ENCODE measurements at places on chromosomes 2 and 18.

DNA sequence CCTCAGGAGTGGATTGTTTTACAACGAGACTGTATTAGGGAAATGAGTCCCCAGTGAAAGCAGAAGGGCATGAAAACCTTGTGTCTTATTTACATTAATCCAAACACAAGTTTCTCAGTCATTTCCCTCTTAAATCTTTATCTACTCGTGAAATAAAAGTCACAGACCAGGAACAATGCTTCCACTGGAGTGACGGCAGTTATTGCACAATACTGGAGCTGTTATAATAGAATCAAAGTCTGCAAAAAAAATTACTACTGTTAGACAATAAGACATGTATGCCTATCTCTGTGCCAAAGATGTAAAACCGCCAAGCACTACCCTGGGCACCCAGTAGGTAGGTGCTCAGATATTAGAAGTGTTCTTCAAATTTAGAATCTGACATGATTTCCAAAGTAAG, 375.5 kb downstream of the ZNF521 start:
- no peak for DNase-seq

GRCh38 chr2:50769406-50770181, 262.3 kb downstream of the NRXN1 start:
- DNase-seq, result no peak

DNA sequence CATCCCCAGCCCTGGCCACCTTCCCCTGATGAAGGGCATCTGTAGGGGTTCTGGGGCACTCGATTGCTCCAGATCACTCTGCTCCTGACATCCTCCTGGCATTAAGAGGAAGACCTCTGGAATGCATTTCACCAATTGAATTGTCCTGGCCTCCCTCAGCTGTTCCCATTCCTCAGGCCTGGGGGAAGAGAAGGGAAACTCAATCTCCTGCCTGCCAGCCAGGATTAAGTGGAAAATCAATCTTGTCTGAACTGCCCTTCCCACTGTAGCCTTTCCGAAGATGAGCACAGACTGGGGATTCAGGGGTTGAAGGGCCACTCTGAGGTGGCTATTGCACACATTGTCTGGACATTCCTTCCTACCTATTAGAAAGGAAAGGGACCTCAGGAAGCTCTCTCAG, 99.8 kb downstream of the ALK start:
- no peak for DNase-seq

DNA sequence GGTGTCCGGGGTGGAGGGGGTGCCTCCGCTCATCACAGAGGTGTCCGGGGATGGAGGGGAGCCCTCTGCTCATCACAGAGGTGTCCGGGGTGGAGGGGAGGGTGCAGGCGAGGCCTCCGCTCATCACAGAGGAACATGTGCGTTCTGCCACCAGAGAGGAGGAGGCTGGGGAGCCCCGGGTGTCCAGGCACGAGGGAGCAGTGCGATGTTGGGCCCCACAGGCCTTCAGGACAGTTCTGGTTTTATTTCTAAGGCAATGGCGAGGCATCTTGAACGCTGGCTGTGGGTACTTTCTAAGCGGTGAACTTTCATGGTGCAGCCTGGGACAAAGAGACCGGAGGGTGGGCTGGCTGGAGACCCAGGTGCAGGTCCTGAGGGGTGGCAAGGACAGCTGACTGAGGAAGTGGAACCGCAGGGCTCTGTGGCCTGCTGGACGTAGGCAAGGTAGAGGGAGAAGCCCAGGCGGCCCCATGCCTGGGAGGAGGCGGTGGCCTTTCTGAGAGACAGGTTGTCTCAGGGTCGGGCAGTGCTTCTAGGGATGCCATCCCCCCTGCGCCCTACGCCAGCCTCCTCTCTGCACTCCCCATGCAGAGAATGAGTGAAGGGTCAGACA, 196.6 kb upstream of the SALL3 start:
- no peak for DNase-seq

DNA sequence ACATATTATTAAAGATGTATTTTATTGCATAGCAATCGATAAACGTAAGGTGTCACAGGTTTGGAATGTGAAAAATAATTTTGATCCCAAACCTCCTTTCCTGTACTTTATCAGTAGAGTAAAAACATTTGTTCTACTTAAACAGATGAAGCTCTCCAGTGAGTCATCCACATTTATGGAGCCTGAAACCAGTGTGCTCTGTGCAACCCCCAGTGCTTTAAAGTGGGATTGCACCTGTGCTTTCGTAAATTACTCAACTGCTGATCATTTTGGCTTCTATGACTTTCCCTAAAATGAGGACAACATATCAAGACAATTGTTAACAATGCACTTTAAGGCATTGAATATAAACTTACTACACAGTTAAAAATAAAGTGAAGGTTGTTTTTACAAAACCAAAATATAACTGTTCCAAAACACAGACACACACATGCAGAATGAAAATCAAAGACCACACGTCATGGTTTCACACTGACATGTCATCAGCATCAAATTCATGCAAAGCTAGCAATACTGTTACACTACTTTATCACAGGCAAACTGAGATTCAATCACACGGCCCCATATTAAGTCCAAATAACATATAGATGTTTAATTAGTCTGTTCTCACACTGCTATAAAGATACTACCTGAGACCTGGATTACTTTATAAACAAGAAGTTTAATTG, 9.7 kb downstream of the TMEM18 start:
- no peak for DNase-seq

DNA sequence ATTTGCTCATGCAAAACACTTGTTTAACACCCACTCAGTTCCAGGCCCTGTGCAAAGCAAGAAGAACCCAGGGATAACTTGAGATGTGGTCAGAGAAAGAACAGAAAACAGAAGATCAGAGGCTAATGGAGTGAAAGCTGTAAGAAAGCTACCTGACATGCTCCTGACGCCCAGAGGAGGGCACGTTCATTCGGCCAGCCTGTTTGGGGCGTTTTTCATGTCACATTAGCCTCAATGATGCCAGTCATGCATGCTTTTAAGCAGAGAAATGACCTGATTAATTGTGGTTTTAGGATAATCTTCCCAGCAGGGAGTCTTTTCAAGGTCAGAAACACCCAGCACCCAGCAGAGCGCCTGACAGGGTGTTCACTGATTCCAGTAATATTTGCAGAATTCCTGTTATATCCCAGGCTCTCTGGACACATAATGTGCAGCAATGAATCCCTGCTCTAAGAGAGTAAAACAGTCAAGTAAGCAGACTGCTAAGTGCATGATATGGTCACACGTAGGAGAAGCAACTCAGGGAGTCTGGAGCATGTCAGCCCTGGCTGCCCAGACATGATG, 320.0 kb downstream of the LRATD1 start:
- DNase-seq, result no peak

DNA sequence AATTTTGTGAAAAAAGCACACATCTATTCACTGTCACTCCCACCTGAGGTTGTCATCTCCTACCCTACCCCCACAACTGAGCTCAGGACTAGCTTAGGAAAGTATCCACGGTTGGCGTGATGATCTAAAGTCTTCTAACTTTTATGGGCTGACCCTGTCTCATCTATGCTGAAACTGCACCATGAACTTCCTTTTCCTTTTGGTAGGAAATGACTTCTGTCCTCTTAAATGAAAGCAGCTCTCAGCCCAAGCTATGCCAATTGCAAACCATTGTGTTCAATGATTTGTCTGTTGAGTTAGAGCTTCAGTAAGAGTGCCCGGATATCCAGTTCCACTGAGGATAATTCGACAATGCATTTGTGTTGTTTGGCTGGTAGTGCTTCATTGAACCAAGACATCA, 52.7 kb downstream of the ARHGAP25 start:
- no peak for DNase-seq

DNA sequence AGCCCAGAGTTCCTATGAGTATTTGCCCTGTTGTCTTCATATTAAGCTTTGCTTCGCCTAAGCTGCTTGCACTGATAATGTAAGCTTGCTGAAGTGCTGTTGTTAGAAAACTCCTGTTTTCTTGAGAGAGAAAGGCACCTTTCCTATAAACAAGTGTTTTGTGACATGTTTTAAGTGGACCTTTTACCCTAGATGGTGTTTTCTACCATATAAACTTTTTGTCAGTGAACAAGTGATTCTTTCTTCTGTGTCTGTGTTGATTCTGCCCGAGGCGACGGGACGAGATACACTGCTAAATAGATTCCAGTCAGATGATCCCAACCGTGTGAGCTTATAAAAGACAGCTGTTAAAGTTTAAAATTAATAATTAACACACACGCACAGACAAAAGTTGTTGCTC, 24.1 kb downstream of the CABLES1 start:
- DNase-seq, result no peak

DNA sequence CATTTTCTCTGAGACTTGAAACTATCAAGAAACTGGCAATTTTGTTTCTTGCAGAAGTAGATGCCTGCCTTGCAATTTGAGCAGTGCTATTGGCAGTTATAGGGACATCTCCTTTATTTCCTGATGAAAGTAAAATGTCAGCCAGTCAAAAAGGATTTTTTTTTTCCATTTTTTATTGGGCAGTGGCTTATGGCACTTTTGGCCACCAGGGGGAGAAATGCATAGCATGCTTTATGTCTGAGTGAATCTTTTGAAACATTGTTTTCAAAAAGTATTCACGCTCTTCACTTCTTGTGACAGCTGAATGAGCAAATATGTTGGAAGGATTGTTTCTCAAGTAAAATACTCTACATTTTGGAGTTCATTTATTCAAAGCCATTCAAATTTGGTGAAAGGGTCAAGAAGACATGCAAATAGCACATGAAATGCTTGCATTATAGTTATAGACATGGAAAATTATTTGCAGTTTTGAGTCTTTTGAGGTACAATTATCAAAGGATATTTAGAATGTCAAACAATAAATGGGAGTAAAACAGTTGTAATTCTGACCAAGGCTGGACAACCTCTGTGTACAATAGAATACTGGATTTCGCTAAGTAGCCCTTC, 491.0 kb downstream of the CDH2 start:
- DNase-seq, result no peak

GRCh38 chr2:118477111-118477862, 370.2 kb downstream of the EN1 start:
- no peak for DNase-seq

GRCh38 chr2:191626497-191627151, 51.3 kb upstream of the NABP1 start:
- no peak for DNase-seq

- no peak for DNase-seq
These were observed 8.1 kb downstream of the SUPT7L start for GRCh38 chr2:27655155-27655951.

DNA sequence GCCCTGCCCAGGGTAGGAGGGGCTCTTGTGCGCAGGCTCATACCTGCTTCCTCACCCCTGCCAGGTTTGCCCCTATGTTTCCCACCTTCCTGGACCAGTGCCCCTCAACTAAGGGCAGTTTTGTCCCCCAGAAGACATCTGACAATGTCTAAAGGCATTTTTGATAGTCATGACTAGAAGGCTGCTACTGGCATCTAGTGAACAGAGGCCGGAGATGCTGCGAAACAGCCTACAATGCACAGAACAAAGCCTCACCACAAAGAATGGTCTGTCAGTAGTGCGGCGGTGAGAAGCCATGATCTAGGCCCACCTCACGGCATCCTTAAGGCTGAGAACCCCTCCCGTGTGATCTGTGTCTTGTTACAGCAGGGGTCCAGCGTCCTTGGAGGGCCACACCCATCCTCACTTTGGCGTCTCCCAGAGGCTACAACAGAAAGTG, 96.0 kb downstream of the TMEM17 start:
- DNase-seq, result no peak
